ENCODE measurements at places on chromosomes 5 and 9.
A peak's percentile ranks its signal among the peaks of the same experiment; 100 is the strongest.

DNA sequence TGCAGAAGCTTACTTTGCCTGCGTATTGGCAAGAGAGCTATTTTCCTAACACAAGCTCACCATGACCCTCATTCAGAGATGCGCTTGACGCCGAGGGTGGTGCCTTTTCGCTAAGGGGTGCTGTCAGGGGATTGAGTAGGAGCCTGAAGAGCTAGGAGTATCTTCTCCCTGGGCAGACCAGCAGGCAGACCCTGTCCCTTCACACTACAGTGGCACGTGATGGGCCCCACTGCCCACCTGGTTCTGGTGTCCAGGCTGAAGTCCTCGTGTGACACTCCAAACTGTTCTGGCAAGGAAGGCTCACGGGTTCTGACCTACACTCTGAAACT is 198.3 kb downstream of the AUH start:
- DNase-seq, result no peak

- no peak for DNase-seq
Observed at GRCh38 chr5:82694711-82695285, 382.4 kb downstream of the TMEM167A start.

DNA sequence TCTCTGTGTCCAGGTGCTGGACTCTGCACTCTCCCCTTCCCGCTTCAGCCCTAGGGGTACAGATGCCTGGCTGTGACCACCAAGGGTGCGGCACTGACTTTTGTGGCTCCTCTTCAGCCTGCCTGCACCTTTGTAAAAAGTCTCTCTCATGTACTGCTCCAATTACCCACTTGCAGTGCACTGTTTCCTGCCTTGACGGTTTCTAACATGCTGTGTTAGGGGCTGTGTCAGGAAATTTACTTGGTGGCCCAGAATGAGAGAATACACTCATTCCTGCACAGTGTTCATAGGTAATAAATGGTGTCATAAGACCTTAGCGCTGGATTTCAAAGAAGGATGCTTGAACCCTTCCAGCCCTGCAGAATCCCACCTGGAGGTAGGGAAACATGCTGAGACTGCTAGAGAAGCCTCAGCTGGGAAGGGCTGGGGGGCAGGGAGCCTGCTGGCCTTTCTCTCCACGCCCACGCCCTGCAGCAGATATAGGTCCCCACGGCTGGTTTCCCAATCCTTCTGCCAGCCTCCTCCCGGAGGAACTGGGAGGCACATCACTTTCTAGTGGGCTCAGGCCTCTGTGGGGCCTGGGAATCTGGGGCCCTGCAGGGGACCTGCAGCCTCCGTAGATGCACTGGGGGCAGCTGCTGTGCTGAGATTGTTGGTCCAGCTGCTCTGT is 17.6 kb upstream of the HRH2 start:
- DNase-seq, result no peak

DNA sequence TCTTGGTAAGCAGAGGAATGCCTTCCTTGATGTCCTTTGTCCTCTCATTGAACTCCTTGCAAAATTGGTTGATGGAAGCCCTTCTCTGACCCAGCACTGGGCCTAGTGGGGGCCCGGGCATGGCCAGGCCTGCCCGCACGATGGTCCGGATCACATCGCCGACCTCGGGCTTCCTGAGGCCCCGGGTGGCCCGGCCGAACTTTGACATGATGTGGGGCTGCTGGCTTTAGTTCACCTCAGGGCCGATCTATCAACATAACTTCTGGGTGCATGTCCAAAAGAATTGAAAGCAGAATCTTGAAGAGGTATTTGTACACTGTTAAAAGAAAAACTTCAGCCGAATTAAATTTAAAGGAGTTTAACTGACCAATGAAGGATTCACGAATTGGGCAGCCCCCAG is 24.1 kb upstream of the GNPDA1 start:
- no peak for DNase-seq

DNA sequence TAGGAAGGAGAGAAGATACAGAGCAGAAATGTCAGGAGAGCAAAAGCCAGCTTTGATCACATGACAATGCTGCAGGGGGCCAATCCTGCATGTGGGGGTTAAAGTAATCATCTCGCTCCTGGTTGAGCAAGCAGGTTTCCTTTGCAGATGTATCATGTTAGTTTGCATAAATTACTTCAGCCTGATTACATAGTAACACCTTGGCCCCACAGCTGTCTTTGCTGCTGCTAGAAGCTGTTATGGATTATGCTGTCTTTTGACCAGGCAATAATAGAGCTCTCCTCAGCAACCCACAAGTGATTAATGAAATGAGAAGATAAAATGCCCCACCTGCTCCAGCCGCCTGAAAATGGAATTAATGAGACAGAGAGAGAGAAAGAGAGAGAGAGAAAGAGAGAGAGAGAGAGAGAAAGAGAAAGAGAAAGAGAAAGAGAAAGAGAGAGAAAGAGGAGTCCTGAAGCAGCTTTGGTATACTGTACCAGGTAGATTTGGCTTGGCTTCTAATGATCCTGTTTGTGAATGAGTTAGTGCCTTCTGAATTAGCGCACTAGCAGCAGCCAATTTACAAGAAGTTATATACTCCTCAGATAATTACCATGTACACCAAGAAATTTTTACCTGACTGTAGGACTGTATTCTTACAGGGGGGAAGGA is 174.3 kb upstream of the RORB start:
- peak; percentile 19 for DNase-seq

DNA sequence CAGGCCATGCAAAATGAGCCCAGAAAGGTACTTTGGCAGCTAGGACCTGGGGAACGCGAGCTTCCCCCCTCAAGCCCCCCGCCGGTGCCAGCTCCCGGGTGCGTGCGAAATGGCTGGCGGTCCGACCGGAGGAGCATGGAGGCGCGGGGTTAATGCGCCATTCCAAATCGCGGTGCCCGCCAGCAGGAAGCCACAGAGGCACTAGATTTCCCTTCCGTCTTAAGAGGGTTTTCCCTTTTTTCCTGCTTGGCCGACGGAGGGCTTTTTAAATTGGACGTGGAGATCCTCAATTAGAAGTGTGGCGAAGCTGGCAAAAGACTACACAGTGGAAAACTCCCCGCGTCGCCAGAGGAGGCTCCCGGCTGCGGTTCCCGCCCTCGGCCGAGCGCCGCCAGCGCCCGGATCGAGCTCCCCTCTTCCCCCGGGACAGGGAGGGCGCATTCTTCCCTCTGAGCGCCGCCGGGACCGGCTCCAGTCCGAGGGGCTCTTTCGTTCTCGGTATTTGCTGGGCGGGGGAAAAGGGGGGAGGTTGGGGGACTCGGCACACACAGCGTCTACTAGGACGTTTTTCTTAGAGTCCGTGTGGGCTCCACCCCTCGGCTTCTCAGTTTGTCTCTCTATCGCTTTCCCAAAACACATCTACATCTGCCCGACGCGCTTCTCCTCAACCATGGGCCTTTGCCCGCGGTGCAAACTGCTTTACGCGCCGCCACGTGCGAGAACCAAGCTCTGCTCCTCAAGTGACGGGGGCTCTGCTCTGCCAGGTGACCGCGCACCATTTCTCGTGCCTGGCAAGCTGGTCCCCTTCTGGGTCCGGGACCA is 3.0 kb downstream of the GDNF start:
- DNase-seq, result peak; percentile 84

GRCh38 chr5:159441441-159441840 is 111.2 kb upstream of the IL12B start:
- DNase-seq, result peak; percentile 40

DNA sequence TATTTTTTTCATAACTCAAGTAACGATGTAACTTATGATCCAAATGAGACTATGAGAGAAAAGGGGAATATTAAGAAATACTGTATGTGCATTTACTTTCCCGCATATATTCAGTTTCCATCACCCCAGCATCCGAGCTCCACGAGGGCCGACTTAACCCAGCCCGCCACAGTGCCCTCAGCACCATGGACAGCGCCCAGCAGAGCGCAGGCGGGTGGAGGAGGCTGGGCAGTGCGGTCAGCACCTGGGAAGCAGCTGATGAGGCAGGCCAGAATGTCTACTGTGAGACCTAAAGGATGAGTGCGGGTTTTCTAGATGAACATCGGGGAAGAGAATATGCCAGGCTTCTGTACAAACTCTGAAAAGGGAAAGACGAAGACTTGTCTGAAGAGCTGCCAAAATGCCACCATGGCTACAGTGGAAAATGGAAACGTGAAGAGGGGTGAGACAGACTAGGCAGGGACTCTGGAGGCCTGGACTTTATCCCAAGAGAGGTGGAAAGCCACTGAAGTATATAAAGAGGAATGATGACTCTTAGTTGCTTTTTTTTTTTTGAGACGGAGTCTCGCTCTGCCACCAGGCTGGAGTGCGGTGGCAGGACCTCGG is 34.5 kb upstream of the MED27 start:
- no peak for DNase-seq

GRCh38 chr9:101635473-101635872 is 40.7 kb upstream of the PPP3R2 start:
- no peak for DNase-seq
